ENCODE measurements at places on chromosomes 12 and 14.
A peak's percentile ranks its signal among the peaks of the same experiment; 100 is the strongest.

DNA sequence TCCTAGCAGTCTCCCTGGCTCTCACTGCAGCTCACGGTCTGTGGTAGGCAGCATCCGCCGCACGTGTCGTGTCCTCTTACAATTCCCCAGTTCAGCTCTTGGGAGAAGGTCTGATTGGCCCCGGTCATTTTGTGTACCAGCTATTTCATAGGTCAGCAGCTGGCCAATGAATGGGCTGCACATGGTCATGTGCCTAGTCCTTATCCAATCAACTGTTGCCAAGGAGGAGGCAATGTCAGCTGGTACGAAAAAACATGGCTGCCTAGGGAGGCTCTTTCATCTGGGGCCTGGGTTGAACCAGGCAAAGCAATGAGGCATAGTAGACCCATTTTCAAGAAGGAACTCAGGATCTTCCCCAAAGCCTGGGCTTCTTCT lies 46.1 kb downstream of the RNFT2 start:
- DNase-seq = no peak

DNA sequence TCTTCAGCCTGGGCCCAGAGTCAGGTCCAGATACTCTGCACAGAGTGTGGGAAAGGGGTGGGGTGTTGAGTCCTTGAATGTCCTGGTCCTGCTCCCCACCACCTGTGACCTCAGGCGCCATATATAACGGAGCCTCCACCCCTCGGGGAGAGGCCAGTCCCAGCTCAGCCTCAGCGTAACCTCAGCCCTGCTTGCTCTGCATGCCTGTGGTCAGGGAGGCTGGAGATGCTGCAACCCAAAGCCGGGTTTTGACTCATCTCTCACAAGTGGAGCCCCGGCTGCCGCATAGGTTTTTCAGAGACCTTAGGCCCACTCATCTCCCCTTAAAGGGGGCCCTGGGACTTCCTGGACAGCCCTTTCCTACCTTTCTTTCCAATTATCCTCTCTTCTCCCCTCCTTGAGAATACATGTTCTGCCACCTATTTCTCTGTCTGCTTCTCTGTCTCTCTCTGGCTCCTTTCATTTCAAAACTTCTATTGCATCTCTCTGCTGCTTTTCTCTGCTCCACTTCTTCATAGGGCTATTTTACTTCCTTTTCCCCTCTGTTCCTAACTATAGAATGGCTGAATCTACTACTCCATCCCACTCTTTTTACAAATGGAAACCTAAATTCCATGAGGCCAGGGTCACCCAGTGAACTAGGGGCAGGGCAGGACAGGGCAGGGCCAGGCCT lies 1.2 kb downstream of the ITGB7 start:
- DNase-seq = peak; percentile 84

GRCh38 chr12:262817-263216 lies at the start of gene SLC6A13:
Gene SLC6A13, minus strand, starts transcription at chr12:262836. Its CDS starts 2,784 bp downstream, at chr12:260052.
- no peak for DNase-seq

- no peak for DNase-seq
Observed at GRCh38 chr12:47247418-47247817, 167.7 kb upstream of the AMIGO2 start.

DNA sequence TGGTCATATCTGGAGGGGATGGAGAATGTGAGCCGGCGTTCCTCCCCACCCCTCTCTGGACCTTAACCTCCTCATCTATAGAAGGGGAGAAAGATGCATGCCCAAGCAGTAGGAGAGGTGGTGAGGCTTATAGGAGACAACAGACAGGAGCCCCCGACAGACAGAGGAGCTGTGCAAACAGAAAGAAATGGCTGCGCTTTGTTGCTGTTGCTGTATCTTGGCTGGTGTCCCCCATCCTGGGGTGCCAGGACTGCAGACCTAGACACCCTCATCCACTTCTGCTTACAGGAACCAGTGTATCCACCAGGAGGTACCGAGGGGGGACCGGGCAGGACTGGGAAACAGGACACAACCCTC lies 397 bp downstream of the SERPINA1 start:
- DNase-seq = no peak

GRCh38 chr12:50611021-50611744 lies 106.4 kb downstream of the DIP2B start:
- no peak for DNase-seq

DNA sequence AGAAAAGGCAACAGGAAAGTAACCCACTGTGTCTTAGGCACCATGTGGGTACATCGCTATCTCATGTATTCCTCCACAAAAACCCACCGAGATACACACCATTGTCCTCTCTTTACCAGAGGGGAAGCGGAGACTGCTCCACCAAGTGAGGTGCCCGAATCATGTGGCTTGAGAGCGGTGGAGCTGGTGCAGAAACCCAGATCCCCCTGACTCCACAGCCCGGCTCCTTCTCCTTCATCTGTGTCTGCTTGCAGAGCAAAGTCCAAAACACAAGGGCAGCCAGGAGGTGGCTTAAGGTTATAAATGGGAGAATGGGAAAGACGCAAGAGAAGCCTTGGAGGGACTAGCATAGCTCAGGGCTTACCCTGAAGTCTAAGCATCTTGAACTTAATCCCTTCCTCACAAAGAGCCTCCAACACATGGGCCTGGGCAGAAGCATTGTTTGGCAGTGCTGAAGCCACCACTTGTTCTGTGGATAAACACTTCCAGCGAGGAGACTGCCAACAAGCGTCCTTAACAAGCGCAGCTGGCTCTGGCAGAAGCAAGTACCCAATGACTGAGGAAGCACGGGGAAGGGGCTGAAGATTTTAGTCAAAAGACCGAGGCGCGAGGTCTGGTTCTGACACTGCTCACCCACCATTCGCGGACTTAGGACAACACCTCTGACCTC lies 83.0 kb downstream of the TTC7B start:
- no peak for DNase-seq

GRCh38 chr12:131608740-131609690 lies 101.9 kb upstream of the SFSWAP start:
- peak; percentile 38 for DNase-seq

DNA sequence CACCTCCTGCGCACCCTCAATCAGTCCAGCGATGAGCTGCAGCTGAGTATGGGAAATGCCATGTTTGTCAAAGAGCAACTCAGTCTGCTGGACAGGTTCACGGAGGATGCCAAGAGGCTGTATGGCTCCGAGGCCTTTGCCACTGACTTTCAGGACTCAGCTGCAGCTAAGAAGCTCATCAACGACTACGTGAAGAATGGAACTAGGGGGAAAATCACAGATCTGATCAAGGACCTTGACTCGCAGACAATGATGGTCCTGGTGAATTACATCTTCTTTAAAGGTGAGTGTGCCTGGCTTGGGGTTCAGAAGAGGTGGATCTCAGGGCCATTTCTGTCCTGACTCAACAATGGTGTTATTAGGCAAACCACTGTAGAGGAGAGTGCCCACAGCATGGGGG lies 2.6 kb downstream of the SERPINA3 start:
- DNase-seq = no peak

DNA sequence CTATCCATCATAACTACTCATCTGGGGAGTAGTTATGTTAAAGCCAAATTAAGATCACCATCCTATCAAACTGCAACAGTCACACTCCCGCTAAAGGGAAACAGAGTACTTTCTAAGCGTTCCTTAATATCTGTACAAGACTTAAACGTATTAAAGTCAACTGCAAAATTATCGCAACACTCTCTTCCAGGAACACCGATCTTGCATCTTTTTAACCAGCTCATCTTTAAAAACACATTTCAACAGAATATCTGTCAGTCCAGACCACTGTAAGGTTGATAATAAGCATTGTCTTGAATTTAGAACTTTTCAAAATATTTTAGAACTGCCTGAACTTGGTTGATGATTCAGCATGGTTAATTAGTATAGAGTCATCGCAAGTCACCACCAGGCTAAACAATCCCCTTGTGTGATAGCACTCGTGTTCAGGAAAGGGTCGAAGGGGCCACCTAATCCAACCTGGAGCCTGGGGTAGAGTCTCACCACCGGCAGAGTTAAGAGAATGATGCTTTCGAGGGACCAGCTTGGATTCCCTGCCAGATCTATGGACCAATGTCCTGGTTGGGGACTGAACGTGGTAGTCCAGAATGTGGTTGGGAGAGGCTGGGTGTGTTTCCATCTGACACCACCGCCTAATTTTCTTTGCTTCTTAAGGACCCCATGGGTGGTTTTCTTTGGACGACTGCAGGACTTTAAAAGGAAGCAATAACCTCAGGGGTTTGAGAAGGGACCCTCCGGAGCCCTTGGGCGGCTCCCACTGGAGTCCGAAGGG lies 890 bp downstream of the SPTLC2 start:
- no peak for DNase-seq

GRCh38 chr12:63079791-63080502 lies 71.1 kb downstream of the AVPR1A start:
- no peak for DNase-seq

GRCh38 chr14:36662543-36663403 lies 1.1 kb downstream of the PAX9 start:
- no peak for DNase-seq

DNA sequence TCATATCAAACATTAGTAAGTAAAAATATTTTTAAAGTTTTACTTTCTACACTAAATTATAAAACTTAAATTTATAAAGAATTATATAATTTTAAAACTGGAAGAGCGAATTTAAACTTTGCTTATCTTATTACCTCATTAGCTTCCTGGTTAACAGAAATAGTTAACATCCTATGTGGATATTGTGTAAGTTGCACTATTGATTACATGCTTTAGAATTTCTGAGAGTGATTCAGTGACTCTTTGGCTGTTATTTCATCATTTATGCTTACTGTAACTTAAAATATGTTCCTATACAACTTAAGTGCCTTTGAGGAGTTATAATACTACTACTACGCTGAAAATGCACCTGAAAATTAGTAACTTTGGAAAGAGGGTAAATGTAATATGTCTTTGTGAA lies 101.4 kb downstream of the FOXA1 start:
- no peak for DNase-seq

DNA sequence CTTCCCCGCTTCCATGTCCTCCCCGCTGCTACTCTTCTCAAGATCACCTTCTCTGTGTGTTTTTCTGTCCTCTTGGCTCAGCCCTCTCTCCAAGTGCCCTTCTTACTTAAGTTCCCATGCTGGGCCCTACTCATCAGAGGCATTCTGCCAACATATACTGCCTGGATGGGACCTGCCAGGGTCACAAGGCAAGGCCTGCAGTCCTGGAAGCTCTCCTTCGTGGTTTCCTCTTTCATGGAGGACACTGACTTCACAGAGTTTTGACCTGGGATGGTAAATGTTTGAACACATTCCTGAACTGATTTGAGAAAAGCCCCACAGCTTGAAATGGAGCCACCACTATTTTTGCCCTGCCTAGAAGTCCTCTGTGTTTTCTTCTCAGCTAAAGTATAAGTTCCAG lies 140.9 kb downstream of the TMEM30B start:
- peak; percentile 36 for DNase-seq

DNA sequence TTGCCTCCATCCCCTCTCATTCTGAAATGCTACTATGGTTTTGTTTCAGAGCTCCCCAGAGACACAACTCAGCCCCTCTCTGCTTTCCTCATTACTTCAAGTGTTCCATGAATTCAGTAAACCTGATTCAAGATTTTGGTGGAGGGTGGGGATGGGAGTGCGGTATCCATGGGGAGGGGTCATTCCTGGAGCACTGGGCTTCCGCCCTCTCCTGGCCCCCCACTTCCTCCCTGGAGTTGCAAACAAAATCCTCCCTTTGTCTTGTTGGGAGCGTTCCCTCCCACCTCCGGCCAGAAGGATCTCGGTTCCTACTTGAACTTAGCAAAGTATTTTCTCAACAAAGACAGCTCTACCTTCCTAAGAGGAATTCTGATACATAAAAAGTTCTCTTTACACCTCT lies 71.8 kb upstream of the LTA4H start:
- DNase-seq = no peak

GRCh38 chr12:49949866-49950265 lies 671 bp upstream of the AQP2 start:
- DNase-seq = no peak

DNA sequence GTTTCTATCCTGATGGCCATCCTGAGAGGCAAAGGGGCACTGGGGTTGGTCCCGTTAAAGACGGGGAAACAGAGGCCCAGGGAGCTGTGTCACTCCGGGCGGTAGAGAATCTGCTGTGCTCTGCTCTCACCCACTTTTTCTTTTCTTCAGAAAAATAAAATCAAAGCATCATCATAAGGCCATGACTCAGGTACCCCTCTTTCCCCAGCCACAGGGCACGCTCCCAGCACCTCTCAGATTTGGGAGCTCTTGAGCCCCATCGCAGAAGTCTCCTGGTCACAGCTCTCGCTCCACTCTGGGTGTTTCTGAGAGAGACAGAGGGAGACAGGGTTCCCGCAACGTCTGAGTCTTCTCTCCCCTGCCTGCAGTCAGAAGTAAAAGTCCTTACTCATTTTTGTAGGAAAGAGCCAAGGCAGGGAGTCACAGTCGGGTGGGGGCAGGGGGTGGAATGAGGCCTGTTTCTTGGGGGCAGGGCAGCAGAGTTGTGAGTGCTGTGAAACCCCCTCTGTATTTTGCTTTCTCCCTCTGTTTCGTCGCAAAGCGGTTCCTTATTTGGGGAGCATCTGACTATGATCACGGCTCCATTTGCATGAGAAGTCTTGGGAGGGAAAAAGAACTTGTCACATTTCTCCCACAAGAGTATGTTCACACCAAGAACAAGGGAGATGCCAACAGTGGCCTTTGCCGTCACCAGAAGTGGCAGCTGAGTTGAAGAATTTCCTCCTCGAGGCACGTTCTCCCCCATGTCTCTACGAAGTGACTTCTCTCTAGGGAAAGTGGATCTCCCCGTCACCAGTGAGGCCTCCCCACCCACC lies 139.0 kb downstream of the BCL11B start:
- DNase-seq = no peak

DNA sequence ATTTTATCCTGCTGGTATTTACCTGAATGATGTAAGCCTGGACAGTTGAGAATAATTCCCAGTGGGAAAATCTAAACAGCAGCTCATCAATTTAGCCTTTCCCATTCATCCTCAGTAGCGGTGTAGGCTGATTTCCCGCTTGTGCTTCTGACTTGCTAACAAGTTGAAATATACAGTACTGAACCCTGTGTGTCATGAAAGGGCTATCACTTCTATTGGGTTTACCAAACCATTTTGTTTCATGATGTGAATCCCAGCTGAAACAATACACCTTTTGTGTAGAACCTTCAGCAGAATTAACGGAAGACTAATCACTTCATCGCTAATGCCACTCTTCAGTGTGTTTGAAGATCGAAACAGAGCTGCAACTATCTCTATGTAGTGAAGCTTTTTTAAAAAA lies 88.4 kb downstream of the POLR3B start:
- DNase-seq = no peak
